ENCODE measurements at places on chromosomes 7 and 10. TPM values are rescaled to one million over a fixed set of nuclear protein-coding genes. Genes with fewer than 3 reads are reported as not detected.

- DNase-seq, result no peak
Measured at GRCh38 chr7:121833991-121834390, 39.0 kb upstream of the PTPRZ1 start.

Gene PTER
- 18.6 TPM for total RNA-seq

GRCh38 chr7:2019711-2020511, 212.8 kb downstream of the MAD1L1 start:
- DNase-seq, result peak; percentile 88

DNA sequence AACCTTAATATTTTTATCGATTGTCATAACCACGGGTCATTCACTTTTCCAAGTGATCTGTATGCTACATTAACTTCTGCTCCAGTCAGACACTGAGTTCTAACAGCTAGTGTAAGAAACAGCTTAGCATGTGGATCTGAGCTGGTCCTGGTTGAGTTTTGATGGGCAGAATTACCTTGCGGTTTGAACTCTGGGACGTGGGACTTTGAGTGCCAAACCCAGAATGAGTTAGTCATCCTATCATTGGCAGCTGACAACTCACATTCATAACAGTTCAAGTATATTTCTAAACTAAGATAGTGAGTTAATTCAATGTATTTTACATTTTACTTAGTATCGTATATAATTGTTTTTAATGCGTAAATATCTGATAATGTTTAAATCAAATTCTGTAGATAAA, 43.2 kb downstream of the C7orf33 start:
- no peak for DNase-seq

- no peak for DNase-seq
Measured at GRCh38 chr7:1901431-1902210, 231.5 kb downstream of the ELFN1 start.

Gene UPK3BL1
- 85.4 TPM for total RNA-seq

DNA sequence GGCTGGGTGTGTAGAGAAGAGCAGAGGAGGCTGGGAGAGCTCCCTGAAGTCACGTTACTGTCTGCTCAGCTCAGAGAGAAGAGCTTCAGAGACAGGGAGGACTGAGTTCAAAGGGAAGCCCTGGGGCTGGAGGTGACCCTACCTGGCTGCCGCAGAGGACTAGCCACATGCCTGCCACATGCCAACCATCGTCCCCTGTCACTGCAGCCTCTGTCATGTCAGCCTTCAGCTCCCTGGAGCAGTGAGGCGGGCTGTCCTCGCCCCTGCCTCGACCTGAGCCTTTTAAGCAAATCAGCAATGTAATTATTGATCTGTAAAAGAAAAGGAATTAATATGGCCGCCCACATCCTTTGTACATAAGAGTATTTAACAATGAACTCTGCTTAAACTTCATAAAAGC, 89.3 kb upstream of the RET start:
- DNase-seq, result no peak

DNA sequence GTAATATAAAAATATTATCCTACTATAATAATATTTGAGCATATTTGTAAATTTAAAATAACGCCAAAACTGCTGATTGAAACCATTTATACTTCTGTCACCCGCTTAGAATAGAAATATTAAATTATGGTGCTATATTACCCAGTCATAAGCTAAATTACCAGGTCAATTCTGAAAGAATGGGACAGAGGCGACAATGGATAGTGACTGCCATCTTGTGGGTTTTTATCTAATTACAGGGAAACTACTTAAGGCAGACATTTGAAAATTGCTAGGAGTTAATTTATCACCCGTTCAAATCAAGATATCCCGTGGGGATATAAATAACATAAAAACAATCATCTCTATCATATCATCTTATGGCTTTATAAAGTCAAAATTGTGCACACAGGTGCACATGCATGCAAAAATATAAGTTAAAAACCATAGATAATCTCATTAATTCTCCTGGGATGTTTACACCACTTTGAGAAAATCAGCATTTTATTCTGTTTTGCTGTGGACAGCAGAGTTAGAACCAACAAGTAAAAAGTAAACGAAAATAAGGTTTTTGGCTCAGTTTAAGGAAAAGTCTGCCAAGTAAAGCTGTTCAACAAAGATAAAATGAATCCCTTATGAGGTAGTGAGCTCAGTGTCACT, 41.3 kb upstream of the HPSE2 start:
- DNase-seq, result no peak
